ENCODE measurements at places on chromosomes 11 and 22.
A peak's percentile ranks its signal among the peaks of the same experiment; 100 is the strongest.

DNA sequence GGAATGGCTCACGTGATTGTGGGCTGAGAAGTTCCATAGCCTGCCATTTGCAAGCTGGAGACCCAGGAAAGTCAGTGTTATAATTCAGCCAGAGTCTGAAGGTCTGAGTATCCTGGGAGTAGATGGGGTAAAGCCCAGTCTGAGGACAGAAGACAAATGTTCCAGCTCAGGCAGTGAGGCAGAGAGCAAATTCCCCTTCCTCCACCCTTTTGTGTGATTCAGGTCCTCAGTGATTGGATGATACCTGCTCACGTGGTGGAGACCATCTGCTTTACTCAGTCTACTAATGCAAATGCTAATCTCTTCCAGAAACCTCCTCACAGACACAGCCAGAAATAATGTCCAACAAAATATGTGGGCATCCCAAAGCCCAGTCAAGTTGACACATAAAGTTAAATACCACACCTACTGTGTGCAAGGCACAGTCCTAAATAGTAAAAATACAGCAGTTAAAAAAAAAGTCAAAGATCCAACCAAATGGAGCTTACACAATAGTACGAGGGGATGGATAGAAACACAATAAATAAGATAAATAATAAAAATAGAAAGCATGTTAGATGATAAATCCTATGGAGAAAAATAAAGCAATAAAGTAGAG, 13.2 kb upstream of the APOL6 start:
- no peak for DNase-seq

DNA sequence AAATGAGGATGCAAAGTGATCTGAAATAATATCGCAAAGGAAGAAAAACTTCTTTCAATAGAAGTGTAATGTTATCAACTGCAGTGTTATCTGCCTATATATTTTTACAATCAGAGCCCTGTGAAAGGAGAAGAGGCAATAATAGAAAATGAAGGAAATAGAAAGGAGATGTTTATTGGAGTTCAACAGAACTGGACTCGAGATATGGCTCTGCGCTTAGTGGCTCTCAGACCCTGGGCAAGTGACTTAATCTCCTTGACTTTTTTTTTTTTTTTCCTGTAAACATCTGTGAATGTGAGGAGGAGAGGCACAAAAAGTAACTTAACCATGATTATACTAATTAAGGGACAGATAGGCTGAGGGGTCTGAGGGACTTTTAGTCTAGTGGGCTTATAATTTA, 18.9 kb downstream of the CNTF start:
- no peak for DNase-seq

- DNase-seq, result no peak
These were observed 6.7 kb upstream of the TPP1 start for GRCh38 chr11:6625832-6626420.

DNA sequence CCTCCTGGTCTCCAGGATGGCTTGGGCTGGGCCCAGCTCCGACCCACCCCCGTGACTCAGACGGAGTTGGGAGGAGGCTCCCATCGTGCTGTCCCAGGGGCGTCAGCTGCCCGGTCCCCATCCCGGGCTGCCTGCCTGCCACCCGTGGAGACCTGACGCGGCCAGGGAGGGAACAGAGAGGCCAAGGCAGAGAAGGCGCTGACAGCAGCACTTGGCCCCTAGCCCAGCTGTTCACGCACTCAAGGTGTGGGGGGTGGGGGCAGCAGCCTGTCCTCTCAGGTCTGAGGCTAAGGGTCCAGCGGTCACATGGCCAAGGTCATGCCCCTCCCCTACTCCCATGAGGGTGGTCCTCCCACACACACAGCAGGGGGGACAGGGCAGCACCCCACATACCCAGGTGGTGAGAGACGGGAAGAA, 48.6 kb downstream of the ELFN2 start:
- DNase-seq, result no peak

- peak; percentile 65 for DNase-seq
These were observed 669 bp downstream of the MICAL3 start for GRCh38 chr22:18023509-18024275.

- peak; percentile 96 for DNase-seq
These were observed at the start of gene GALNT18 for GRCh38 chr11:11621573-11622339. TSS of gene GALNT18 (minus strand) at chr11:11622005.

DNA sequence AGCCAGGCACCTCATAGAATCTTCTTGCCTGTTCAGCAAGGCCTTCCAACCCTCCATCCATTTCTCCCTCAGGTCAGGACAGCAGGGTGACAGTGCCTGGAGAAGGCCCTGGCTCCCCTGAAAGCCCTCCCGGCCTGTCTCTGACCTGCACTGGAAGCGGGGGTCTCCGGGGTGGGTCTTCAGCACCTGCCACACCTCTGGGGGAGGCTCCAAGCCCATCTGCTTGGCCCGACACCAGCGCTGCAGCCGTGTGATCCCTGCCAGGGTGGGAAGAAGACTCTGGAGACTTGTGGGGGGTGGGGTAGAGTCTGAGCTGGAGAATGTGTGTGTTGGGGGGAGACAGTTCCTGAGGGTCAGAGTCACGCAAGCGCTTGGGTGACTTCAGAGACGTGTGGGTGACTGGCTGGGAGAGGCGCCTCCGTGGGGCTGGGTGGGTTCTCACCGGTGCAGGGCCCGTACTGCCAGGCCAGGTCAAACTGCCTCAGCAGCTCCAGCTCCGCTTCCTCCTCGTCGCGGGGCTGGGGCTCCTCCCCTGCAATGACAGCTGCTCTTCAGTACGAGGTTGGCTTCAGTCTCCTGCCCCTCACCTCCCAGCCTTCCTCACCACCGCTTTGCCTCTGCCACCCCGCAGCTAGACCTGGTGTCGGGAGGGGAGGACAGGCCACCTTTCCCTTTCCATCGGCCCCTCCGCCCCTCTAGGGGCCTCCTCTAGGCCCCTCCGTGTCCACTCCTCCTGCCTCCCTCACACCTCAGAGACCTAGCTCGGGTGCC, 615 bp downstream of the POLD4 start:
- no peak for DNase-seq

DNA sequence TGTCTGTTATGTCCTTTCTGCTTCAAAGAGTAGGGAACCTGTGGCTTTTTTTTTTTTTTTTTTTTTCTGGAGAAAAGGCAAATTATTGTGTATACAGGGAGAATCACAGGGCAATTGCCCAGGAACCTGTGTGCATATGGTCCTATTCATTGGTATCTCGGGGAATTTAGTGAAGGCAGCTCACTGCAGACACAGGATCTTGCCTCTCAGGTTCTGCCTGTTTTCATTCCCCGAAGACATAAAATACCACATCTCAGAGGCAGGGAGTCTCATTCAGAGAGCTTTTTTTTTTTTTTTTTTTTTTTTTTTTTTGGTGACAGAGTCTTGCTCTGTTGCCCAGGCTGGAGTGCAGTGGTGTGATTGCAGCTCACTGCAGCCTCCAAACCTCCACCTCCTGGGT, 88.3 kb downstream of the OSBP2 start:
- DNase-seq, result peak; percentile 74

- no peak for DNase-seq
These were observed 129.7 kb downstream of the TRIM44 start for GRCh38 chr11:35792148-35792845.

DNA sequence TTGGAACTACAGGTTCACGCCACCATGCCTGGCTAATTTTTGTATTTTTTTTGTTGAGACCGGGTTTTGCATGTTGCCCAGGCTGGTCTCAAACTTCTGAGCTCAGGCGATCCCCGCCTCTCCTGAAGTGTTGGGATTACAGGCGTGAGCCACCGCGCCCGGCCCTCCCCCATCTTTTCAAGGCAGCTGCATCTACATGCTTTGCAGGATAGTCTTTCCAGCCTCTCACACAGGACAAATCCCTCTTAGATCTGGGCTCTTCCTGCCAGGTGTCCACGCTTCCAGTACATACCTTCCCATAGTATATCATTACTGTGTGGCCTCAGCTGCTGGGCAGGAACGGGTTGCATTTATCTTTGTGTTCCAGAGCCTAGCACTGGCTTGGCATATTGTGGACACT, 49.7 kb downstream of the C11orf96 start:
- no peak for DNase-seq

- no peak for DNase-seq
These were observed 15.6 kb upstream of the GNAZ start for GRCh38 chr22:23054531-23055257.

DNA sequence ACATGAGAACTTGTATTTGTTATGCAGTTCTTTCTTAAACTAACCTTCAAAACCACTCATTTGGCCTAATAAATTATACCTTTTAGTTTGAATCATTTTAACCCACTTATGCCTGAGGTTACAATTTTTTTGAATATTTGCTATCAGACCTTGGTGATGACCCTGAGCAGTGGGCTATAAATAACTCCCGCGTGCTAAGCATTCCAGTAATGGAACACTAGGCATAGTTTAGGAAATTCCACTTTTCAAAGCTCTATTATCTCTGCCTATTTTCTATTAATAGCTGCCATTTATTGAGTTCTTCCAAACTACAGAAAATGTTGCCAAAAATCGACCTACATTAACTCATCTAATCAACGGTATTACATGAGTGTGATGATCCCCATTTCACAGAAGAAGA, 993.4 kb upstream of the FAT3 start:
- DNase-seq, result no peak

- no peak for DNase-seq
These were observed 1.1 kb upstream of the LBHD1 start for GRCh38 chr11:62673196-62673525.

- DNase-seq, result no peak
These were observed 225.1 kb upstream of the MPPED2 start for GRCh38 chr11:30811226-30811755.

DNA sequence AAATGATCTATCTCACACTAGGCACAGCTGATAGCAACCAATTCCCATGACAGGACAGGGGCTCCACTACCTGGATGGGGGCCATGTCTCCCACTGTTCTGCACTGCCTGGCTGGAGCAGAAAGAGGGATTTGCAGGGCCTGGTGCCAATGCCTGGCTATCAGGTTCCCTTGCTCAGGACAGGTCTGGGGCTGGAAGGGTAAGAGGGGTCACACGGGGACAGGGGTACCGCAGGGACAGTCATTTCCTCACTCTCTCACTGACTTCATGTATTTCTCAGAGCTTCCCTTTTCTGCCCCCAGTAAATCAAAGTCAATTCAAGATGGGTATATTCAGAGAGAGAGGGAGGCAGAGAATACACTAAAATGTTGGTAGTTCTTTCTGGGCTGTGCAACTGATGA, 119.1 kb upstream of the CSNK2A3 start:
- no peak for DNase-seq

DNA sequence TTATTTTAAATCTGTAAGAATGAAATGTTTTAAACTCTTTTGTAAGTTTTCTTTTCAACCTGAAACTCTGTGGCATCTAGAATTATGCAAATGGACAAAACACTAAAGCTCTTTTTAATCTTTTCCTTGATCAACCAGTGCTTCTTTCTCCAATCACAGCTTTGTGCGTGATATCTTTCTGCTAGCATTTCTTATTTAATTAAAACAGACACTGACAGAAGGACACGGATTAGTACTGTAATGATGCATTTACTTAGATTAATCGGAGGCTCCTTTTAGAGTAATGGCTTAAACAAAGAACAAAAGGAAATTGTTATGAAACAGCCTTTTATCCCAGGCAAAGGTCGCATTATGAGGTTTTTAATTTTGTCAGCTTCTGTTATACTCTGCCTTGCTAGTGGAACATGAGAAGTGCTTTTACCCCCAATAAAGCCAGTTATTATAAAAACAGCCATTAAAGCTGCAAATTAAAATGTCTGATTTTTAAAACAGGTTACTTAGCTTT, 48.5 kb upstream of the SOX6 start:
- no peak for DNase-seq

DNA sequence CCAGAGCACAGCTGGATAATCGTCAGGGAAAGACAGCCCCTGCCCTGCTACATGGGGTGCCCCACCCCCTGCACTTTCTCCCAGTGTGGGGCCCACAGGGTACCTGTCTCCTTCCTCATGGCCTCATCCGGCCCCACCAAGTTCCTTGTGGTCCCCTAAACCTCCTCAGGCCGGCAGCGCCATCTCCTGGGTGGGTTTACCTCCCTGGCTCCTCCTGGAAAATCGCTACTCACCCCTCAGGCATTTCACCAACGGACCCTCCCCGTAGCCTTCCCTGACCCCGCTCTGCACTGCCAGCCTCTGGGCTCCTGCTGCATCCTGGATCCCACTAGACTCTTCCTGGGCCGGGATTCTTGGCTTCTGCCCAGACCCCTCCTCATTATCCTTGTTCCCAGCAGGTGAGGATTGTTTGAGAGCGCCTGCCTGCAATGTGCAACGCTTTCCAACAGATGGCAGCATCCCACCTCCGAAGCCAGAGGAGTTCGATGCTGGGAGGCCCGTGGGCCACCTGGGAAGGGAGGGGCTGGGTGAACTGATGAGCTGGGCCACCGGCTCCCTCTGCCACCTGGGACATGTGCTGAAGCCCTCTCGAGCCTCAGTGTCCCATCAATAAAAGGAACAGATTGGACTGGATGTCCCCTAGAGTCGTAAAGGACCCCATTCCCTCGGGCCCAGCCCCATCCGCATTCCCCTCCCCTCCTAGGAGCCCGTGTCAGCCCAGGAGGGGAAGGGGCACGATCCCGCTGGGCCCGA, 44.2 kb upstream of the TTLL12 start:
- peak; percentile 92 for DNase-seq

- no peak for DNase-seq
These were observed 177.1 kb upstream of the RAG2 start for GRCh38 chr11:36775130-36775529.

GRCh38 chr11:115300660-115301428, 203.4 kb downstream of the CADM1 start:
- DNase-seq, result no peak

- no peak for DNase-seq
These were observed 1.8 kb downstream of the ST3GAL4 start for GRCh38 chr11:126357055-126357962.

GRCh38 chr11:117690484-117691217, 106.4 kb downstream of the DSCAML1 start:
- no peak for DNase-seq

GRCh38 chr22:24466716-24467328, 28.3 kb upstream of the UPB1 start:
- DNase-seq, result no peak

- DNase-seq, result no peak
These were observed 360.8 kb upstream of the PITPNB start for GRCh38 chr22:28279888-28280287.

GRCh38 chr22:22954656-22955055, 67.0 kb downstream of the IGLL5 start:
- DNase-seq, result peak; percentile 44

DNA sequence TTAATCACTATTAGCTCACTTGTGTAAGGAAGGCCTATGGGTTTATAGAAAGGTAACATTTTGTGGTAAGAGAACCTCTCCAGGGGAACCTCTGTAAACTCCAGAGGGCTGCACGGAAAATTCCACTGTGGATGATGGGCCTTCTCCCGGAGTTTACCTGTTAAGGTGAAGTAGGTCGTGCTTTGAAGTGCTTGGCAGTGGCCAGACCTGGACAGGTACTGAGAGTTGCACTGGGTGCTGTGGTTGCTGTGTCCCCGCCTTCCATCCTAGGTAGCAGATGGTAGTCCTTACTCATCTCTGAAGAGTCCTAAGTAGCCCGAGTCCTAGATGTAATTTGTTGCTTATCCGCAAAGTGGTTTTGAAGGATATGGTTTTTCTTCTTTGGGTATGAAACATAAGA, 133.4 kb downstream of the TEAD1 start:
- DNase-seq, result no peak

GRCh38 chr11:116787436-116787785, 412 bp downstream of the ZPR1 start:
- no peak for DNase-seq

- no peak for DNase-seq
These were observed 2.5 kb upstream of the LRRC74B start for GRCh38 chr22:21042978-21043859.
